Dermis blood vessel endothelial cell (primary cell): ENCODE measurements at places on chromosomes 16 and 17. TPM values are rescaled to one million over a fixed set of nuclear protein-coding genes. Genes with fewer than 3 reads are reported as not detected.

DNA sequence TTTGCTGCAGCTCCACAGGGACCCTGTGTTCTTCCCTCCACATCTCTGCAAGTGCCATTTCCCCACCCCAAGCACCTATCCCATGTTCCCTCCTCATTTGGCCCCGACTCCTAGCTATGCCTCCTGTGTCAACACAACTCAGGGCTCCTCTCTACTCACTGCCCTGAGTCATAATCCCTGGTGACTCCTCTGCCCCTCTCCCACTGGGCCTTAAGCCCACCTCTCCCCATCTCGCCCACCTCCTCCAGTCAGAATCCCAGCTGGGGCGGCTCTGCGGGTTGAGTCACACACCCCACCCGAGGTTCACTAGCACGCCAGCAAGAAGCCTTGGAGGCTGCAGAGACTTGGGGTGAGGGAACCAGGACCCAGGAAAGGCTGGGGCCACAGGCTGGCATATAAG is 346.2 kb downstream of the FOXL1 start:
- no peak for DNase-seq

GRCh38 chr16:71367241-71367976 is 8.9 kb downstream of the CALB2 start:
- peak; percentile 60 for DNase-seq

GRCh38 chr16:21264571-21265036 is 13.5 kb downstream of the CRYM start:
- DNase-seq: no peak

GRCh38 chr17:48062273-48062672 is 14.1 kb downstream of the NFE2L1 start:
- DNase-seq: no peak

DNA sequence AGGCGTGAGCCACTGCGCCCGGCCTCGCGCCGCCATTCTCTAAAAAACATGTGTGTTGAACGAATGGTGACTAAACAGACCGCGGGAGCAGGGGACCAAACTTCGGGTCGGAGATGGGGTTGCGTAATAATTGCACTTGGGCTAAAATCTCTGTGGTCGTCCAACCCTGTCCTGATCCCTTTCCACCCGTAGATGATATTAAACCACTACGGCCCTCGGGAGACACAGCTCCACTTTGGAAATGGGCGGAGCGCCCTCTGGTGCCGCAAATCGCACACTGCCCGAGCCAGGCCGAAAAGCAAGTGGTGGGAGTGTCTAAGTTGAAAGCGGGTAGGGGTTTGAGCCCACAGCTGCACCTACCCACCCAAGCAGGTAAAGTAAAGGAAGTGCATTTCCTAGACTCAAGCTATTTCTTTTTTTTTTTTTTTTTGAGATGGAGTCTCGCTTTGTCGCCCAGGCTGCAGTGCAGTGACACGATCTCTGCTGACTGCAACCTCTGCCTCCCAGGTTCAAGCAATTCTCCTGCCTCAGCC is 17.0 kb downstream of the CAVIN1 start:
- DNase-seq: peak; percentile 83

GRCh38 chr17:21318439-21318838 is 33.9 kb downstream of the MAP2K3 start:
- no peak for DNase-seq

DNA sequence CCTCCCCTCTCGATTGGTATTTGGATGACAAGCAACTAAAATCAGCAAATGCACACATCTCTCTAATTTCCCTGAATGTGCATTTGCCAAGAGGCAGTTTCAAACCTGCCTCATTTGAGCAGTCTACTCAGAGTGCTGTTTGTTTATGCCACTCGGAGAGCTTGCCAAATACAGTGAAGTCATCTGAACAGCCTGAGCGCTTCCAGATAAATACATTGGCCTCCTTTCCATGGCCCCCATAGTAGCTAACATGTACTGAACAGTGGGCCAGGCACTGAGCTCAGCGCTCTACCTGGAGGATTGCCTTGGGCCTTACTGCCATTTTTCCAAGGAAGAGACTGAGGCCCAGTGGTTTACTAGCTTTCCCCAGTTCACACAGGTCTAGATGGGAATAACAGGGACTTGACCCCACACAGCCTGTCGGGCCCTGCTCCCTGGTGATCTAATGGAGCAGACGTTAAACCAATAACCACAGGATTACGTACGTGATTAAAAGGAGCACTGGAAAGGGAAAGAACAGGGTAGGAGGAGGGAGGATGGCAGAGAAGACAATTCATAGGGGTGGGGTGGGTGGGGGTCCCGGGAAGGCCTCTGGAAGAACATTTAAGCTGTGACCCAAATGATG is 18.7 kb upstream of the ANKRD40CL start:
- DNase-seq: no peak

GRCh38 chr17:8934346-8934745 is 31.2 kb downstream of the PIK3R5 start:
- DNase-seq: no peak

- peak; percentile 68 for DNase-seq
Measured at GRCh38 chr16:842061-842476, 41.5 kb upstream of the GNG13 start.

DNA sequence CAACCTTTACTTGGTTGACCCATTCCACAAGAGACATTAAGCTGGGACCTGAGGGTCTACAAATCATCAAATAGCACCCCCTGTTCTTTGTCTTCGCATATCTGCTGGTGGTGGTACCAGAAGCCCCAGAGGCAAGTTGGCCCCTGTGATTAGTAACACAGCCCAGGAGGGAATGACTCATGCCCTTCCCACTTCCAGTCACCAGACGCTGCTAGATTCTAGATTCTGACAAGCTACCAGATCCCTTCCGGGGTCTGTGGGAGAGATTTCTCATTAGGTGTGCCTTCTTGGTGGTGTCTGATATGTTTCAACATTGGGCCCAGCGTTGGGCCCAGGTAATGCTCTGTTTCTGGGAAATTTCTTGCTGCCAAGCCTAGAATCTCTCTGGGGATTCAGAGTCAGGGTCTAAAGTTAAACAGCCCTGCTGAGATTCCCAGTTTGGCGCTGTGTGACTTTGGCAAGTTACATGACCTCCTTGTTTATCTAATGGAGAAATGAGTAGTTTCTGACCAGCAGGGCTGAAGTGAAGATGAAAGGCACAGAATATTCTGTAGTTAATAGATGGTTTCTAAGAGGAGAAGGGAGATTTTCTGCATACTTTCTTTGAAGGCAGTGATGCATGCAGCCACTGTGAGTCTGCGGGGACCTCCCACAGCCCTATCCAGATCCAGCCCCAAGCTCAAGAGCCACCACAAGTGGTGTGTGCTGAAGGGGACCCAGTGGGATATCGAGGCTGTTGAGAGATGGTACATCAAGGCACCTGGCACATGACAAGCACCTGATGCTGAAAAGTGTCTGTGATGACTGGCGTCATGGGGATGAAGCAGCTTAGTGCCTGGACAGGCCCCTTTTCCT is 3.9 kb downstream of the TRPV2 start:
- peak; percentile 76 for DNase-seq

Gene SEPTIN12
- total RNA-seq: not detected in 2 replicates

Gene PRDM7
- not detected in 2 replicates for total RNA-seq

DNA sequence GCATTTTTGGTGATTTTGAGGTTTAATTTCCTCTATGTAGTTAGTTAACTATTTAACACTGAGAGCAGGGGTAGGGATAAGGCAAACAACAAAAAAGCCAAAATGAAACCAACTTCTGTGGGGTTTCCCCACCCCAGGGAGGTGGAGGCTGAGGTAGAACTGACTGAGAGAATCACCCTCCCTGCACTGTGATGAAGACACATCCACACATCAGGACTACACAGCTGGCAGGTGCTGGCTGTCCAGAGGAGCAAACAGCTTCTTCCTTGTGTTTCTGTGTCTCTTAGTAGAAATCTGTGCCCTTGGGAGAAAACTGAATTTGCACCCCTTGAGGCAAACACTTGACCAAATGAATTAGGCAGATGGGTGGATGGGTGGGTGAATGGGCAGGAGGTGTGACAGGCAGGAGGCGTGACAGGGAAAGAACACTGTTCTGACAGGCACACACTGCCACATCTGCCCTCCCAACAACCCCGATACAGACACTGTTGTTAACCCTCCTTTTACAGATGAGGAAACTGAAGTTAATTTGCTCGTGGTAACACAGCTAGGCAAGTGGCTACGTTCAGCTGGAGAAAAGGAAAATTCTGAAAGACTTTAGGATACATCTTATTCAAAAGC is 62.9 kb upstream of the AMZ2 start:
- DNase-seq: no peak

DNA sequence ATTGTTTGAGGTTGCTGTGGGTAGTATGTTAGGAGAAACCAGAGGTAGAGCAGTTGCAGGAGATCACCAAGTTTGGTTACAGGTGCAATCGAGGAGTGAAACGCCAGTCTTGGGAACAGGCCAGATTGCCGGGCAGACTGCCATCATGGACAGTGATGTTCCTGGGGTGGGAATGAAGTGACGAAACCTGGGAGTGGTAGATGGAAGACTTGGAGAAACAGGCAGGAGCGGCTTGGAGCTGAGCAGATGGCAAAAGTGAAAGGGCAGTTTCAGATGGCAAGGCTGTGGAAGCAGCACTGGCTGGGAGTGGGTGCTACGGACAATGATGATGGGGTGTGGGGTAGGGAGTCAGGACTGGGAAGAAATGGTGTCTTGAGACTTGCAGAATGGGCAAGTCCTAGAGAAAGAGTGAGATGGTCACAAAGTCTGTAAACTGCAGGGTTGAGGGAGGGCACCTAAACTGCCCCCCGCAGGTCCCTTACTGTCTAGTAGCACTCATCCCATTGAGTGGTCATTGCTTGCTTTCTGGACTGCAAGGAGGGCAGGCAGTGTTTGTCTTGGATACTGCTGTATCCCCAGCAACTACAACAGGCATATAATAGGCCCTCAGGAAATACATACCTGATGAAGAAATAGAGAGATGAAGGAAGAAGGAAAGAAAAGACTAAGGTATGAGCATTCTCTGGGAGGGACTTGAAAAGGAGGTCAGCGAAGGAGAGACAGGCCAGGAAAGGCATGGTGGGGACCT is 29.5 kb upstream of the ULK2 start:
- DNase-seq: no peak
